ENCODE measurements at places on chromosomes 11 and 22. TPM values are rescaled to one million over a fixed set of nuclear protein-coding genes. Genes with fewer than 3 reads are reported as not detected.

Gene VPREB1
- not detected for total RNA-seq

Gene PHLDB1
- 53.8 TPM for total RNA-seq

Gene CD3D
- not detected for total RNA-seq

Gene TMX2
- total RNA-seq = 39.1 TPM

Gene PPARA
- total RNA-seq = 4.9 TPM

Gene C11orf42
- not detected for total RNA-seq

Gene DNAJB7
- not detected for total RNA-seq

Gene FZD4
- 19.6 TPM for total RNA-seq

Gene PNPLA5
- total RNA-seq = under 0.01 TPM

Gene VSIG10L2
- not detected for total RNA-seq

Gene POTEH
- not detected for total RNA-seq

Gene RTN4RL2
- total RNA-seq = 0.41 TPM

Gene OR5A1
- not detected for total RNA-seq

Gene LRRC75B
- total RNA-seq = 8.2 TPM

DNA sequence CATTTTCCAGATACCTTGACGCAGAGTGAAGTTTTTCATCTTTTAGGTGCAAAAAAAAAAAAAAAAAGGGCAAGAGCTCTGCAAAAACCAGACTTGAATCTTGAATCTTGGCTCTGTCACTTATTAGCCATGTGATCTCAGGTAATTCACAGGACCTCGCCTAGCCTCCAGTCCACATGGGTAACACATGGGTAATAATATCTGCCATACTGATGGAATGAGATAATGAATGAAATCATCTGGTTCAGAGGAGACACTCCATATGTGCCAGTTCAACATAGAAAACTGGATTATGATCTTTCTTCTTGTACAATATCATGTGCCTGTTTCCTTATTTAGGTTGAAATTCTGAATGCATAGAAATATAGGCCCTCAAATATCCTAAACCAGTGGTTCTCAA is 8.6 kb upstream of the AMOTL1 start:
- DNase-seq = no peak

DNA sequence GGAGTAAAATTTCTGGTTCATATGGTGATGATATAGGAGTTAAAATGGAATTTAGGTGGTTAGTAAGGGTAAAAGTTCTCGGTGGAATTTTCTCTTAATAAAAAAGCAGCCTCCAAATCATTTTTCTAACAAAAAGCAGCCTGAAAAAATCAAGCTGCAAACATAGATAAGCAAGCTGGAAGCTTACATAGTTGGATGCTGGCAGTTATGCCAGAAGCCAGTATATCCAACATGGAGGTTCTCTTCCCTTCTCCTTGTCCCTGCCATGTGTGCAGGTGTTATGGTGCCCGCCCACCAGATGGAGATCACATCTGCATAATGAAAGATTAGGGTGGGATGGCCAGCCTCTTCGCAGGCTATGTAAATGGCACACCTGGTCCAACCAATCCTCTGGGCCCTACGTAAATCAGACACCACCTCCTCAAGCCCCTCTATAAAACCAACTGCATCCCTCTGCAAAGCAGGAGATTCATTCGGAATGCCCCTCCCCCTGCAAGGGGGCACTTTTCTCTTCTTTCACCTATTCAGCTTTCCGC is 22.4 kb downstream of the PIWIL3 start:
- no peak for DNase-seq

- no peak for DNase-seq
Measured at GRCh38 chr11:72932132-72932570, 117.9 kb downstream of the ATG16L2 start.

- no peak for DNase-seq
Measured at GRCh38 chr11:123564221-123564620, 90.2 kb downstream of the SCN3B start.

GRCh38 chr11:118198370-118198769 is 21.9 kb upstream of the SCN2B start:
- peak; percentile 66 for DNase-seq

GRCh38 chr11:34650528-34650927 is 29.6 kb downstream of the EHF start:
- no peak for DNase-seq

- no peak for DNase-seq
Measured at GRCh38 chr11:87324817-87325489, 287.2 kb downstream of the TMEM135 start.
